Esophagus squamous epithelium (tissue), 5 donors: ENCODE measurements at places on chromosomes 5 and 9.

DNA sequence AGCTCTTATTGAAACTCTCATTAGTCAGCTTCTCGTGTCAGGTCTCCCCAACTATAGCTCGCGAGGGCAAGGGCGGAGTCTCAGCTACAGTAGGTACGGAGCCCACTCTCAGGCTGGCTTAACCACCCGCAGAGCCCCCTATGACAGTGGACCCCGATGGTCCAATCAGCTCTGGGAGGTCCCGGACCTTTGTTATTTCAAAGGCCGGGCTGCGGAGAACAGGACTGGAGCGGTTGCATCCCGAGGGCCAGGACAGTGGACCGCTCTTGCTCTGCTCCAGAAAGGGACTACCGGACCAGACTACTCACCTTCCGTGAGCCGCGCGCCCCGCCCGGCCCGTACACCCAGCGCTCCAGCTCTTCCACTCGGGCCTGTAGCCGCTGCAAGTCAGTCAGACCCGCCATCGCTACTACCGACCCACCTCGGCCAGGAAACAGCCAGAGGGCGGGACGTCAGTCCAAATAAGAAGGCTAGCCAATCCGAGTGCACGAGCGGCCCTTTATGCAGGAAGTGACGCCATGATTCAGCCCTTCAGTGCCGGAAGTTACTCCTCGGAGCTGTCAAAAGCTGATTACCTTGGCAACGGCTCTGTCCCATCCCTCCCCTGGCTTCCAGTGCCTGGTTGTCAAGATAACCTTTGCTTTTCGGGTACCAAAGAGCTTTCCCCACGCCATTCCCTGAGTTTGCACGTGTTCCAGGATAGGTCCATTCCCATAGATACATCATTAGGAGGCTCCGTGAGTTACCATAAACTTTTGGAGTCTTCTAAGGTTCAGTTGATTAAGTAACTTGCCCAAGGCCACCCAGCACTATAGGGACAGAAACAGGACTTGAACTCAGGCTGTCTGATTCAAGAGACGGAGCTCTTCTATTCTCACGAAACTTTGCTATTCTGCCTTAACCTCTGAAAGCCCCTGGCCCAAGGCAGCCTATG is at the start of gene DCTN3:
Gene DCTN3, minus strand, starts transcription at position 435 of the 934 bp plus-strand sequence. Its CDS starts 31 bp downstream, at position 404.
- peak; percentile 79 for DNase-seq

DNA sequence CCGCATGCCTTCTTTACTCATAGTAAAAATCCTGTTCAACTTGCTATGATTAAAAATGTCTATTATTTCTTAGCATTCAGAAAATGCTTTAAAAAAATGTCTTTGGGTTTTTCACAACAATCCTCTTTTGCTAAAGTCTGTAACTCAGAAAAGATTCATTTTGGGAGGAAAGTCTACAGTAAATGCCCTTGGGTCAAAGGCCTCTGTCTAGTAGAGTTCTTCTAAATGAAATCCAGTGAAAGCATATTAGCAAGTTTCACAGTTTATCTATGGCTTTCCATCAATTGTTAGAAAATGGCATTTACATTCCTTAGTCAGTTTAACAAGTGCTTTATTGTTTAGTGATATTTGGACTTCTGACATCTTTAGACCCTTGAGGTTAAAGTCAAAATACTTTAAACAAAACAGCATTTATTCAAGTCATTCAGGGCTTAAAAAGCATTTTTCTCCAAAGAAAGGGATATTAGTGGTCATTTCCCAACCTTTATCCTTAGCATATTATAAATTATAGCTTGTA is 137.1 kb upstream of the TARS1 start:
- DNase-seq = no peak

GRCh38 chr5:135357685-135358084 is 41.3 kb downstream of the MACROH2A1 start:
- no peak for DNase-seq

DNA sequence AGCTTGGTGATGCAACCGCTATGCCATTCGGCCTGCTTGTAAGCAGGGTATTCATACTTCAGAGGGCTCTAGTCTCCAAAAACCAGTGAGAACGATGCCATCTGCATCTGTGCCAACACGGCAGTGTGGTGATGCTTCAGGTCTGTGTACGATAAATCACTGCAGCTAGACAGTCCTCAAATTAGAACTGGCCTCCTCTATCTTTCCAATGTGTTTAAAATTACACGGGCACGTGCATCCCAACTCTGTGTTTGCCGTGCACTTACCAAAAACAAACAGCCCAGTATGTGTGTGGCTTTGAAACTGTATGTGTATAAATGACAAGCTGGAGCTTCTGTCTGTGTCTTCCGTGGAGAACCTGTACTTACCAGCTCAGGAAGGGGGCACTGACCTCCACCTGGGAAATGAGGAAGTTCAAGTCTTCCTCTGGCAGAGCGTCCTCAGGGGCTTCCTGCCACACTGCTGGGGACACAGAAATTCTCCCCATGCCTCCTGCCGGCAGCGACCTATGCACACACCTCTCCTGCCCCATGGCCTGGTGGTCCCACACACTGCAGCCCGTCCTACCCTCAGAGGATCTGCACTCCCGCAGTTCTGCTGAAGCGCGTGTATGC is 12.3 kb downstream of the MED10 start:
- DNase-seq = no peak

GRCh38 chr5:111779260-111779921 is 22.4 kb upstream of the NREP start:
- no peak for DNase-seq

- DNase-seq = no peak
Observed at GRCh38 chr9:112037281-112038016, 137.6 kb downstream of the SUSD1 start.

DNA sequence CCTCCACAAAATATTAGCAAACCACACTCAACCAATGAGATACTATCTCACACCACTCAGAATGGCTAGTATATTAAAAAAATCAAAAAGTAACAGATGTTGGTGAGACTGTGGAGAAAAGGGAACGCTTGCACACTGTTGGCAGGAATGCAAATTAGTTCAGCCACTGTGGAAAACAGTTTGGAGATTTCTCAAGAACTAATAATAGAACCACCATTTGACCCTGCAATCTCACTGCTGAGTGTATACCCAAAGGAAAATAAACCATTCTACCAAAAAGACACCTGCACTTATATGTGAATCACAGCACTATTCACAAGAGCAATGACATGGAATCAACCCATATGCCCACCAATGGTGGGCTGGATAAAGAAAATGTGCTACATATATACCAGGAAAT is 393.5 kb downstream of the PDE4D start:
- DNase-seq = no peak

- no peak for DNase-seq
Observed at GRCh38 chr5:150514708-150515211, 6.8 kb downstream of the NDST1 start.

GRCh38 chr9:101530076-101530711 is 3.5 kb upstream of the RNF20 start:
- no peak for DNase-seq

DNA sequence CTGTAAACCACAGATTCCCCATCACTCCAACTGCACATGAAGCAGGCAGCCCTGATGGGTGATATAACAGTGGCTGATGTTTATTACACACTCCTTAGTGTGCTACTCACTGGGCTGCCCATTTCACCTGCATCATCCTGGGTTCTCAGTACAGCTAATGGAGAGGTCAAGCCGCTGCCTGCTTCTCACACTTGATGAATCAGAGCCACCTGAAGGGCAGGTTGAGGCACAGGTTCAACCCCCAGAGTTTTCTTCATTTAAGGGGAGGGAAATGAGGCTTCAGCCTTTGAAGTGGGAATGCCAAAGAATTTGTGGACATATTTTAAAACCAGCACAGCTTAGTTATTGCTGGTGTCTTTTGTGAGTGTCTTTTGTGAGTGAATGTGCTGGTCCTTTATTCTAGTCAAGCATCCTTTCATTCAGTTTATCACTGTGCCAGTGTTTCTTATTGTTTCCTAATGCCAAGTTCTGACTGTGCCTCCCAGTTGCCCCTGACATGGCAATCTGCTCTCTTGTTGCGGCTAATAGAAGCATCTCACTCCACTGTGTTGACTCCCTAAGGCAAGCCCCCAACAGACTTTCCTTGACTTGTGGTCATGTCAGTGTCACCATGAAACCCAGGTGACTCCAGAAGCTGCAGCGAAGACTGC is 109.2 kb downstream of the FBXL7 start:
- DNase-seq = no peak

DNA sequence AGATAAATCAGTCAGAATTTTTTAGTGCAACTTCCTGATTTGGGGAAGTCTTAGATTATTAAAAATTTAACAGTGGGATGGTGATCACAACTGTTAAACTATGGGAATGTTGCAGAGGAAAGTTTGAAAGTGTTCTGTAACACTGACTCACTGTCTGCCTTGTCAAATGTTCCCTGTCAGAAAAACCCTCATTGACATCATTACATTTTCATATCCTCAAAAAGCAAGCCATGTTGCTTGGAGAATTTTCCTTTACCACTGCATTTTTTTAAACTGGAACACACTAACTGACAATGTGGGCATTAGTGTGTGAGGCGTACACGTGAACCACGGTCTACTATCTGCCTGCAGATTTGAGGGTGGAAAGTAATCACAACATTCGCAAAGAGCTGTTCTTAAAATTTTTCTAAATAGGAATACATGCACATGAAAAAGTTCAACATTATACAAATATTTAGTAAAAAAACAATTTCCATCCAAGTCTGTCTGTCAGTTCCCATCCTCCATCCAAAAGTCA is 28.6 kb upstream of the IL7R start:
- DNase-seq = no peak

DNA sequence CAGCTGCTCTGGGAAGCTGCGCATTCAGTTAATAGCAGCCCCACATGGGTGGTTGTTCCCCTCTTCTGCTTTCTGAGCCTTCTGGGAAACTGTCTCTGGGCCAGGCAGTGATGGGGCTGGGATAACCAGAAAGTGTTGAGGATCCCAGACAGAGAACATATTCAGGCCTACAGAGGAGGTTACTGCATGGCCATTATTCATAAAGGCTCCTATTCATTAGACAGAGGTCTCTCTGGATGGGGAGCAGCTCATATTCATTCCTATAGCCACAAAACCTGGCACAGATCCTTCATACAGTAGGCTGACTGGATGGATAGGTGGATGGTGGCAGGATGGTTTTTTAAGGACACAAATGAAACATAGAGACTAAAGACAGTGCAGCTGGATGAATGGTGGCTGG is 76.3 kb downstream of the HSPA4 start:
- no peak for DNase-seq

DNA sequence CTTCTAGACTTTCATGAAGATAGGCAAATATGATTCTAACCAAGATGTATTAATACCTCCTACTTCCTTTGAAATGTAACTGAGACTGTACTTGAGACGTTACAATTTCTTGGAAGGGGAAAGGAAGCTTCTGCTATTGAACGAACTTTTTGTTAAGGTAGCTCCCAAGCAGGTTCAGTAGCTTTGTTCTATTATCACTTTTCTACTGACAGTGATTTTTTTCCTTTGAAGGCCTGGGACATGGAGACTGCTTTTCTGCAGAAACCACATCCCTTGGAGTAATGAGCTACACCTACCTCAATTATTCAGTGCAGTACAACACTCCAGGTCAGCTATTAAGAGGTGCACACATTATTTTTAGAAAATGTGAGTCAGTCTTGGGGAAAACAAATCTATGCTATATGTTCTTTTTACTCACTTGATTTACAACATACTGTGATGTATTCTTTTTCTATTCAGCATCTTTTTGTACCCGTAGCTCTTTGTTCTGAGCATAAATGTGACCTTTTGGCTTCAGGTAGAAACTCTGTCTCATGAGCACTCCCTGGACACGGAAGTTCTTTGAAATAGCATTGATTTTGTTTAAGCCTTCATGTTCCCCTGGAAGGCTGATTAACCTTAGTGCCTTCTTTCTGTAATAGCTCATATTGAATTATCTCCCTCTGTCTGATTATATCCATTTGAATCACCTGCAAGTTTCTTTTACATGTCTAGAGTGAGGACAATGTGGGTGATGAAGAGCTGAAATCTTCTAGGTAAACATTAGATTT is 56.5 kb upstream of the CDKN2B start:
- DNase-seq = no peak

DNA sequence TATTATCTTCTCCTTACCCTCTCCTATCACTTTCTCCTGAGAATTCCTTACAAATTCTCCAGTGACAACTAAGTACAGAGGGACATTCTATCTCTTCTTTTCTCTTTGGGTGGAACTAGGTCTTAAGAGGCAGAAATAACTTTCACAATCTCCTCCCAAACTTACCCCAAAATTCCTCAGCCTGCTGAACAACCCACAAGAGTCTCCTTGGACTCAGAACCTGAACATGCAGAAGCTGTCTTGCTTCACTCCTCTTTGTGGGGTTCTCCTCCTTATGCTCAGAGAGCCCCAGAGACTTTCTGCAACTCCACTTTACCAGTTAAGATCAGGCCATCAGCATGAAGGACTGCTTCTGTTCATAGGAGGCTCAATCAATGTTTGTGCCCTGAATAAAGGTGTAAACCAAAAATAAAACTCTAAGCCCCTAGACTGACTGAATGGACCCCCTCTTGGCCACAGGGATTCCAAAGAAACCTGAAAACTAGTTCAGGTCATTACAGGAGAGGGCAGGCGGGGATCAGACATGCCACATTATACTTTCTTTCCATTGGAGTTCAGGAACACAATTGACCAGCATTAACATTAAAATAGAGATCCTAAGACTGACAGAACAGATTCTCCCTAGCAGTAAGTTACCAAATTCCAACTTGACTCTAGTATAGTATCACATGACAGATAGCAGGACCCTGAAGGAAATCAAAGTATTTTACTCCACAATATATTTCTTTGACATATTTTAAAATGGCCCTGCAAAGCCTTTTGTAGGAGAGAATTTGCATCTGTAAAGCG is 179.7 kb upstream of the FBXL17 start:
- DNase-seq = no peak
